ENCODE measurements at places on chromosomes 4 and X.

DNA sequence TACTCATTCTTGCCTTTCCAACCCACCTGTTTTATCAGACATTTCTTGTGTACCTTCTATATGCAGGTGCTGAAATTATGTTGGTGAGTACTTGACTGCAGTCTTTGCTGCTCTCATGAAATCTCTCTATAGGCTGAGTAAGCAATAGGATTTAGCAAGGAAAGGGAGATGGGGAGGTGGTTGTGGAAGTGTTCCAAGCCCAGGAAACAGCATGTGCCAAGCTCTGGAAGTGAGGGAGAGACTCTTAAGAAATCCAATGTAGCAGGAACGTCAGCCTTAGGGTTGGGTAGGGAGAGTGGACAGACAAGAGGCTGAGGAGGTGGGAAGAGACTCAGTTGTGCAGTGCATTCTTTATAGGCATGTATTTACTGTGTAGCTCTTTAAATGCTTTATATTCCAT lies 5.6 kb downstream of the SEPTIN11 start:
- DNase-seq, result no peak

DNA sequence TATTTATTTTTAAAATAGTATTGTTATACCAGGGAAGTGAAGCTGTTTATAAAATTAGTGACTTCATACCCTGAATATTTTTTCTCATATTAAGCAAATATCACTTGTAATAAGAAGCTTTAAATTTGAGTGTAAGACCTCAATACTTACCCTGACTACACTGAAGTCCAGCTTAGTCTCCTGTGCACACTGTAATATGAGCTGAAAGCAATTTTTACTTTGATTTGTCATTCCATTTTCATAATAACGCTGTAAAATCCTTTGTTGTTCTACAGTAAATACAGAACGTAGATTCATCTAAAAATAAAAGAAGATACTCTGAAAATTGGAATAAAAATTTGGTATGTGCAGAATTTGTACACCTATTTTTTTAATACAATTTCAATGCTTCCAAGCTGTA lies 27.2 kb downstream of the HDX start:
- DNase-seq, result no peak

DNA sequence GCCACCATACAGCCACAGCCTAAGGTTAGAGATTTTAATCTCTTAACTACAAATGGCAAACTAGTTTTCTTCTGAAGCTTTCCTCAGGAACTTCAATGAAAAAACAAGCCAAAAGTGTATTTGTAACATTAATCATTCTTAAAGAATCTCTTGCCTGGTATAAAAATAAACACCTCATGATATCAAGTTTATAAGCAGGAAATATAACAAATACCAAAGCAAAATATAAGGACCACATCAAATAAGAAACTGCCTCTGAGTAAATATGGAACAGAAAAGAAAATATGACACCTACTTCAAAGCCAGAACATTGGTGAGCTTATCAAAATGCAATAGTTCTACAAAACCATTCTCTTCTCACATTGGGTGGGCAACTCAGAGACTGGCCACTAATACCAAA lies 89.9 kb downstream of the GPC4 start:
- no peak for DNase-seq

DNA sequence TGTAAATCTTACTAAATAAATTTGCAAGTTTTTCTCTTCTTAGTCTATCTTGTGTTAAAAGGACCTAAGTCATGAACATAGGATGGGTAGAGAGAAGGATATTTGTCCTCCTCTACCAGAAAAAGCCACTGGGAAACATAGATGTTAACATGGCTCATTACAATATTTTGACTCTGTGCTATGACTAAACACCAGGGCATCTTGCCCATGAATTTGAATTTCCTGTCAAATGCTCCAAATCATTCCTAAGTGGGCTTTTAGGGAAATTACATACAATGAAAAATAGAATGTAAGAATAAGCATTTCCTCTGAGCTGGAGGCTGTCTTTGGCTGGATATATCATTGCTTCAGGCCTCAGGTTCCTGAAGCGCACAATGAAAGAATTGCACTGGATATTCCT lies 39.1 kb downstream of the ANOS1 start:
- no peak for DNase-seq

GRCh38 chr4:118825799-118826198 lies 10.1 kb downstream of the SEC24D start:
- no peak for DNase-seq

DNA sequence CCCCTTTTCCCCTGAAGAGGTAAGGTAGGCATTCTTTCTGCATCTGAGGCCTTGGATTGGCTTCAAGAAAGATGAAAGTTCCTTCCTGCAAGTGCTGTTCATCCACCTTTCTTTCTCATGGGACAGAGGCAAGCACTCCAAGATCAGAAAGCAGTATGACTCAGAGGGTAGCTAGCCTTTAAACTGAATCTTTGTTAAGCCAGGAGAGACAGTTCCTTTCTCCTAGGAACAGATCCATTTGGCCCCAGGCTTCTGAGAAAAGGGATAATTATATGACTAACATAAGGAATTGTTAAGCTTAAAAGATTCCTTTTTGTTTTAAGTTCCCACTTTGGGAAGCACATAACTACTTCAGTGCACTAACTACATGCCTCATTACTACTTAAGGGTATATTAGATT lies 192.0 kb downstream of the PPP3CA start:
- no peak for DNase-seq
